ENCODE measurements at places on chromosomes 16 and 17. TPM values are rescaled to one million over a fixed set of nuclear protein-coding genes. Genes with fewer than 3 reads are reported as not detected.

GJD3 gene
- total RNA-seq, result not detected

UTS2R gene
- 7.2 TPM for total RNA-seq

TSPAN10 gene
- total RNA-seq, result not detected

GNG13 gene
- total RNA-seq, result not detected

CACNG1 gene
- not detected for total RNA-seq

SNAI3 gene
- total RNA-seq, result not detected

FNDC8 gene
- total RNA-seq, result not detected

CDRT4 gene
- 13.1 TPM for total RNA-seq

CFAP119 gene
- total RNA-seq, result 10.9 TPM

TAT gene
- not detected for total RNA-seq

XAF1 gene
- not detected for total RNA-seq

CMTM1 gene
- 5.0 TPM for total RNA-seq

GNAO1 gene
- 250 TPM for total RNA-seq

GRCh38 chr17:65441053-65441605 lies 120.3 kb downstream of the AXIN2 start:
- DNase-seq, result no peak

- DNase-seq, result no peak
Measured at GRCh38 chr17:34993031-34993430, 12.7 kb downstream of the LIG3 start.

DNA sequence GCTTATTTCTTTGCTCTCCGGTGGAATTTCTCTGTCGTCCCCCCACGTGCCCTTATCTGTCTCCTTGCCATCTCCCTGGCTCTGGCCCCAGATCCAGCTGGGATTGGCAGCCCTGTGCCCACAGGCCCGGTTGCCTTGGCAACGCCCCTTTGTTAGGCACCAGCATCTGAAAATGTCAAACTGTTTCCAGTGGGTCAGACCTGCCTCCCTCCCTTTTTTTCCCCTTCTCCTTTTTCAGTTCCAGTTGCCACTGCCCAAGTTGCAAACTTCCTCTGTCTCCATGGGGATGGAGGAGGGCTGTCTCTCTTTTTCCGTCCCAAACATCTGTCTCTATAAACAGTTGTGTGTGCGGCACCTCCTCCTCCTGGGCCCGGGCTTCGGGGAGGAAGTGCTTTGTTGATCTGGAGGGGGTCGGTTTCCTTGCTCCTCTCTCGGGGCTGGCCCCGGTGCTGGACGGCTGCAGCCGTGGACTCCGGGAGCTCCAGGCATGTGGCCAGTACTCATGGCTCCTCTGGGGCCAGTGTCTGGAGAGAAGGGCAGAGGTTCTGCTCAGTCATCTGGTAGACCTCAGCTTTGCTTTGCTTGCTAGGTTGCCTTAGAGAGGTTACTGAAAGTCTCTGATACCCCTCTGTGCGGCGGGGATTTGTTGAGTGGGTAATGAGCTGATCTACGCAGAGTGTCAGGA lies 35.3 kb downstream of the SOCS3 start:
- no peak for DNase-seq

GRCh38 chr16:56776562-56776961 lies 46.6 kb downstream of the NUP93 start:
- DNase-seq, result no peak

GRCh38 chr17:27407916-27408864 lies 48.1 kb upstream of the KSR1 start:
- DNase-seq, result no peak

GRCh38 chr17:44121997-44122815 lies 1.2 kb downstream of the HDAC5 start:
- no peak for DNase-seq

DNA sequence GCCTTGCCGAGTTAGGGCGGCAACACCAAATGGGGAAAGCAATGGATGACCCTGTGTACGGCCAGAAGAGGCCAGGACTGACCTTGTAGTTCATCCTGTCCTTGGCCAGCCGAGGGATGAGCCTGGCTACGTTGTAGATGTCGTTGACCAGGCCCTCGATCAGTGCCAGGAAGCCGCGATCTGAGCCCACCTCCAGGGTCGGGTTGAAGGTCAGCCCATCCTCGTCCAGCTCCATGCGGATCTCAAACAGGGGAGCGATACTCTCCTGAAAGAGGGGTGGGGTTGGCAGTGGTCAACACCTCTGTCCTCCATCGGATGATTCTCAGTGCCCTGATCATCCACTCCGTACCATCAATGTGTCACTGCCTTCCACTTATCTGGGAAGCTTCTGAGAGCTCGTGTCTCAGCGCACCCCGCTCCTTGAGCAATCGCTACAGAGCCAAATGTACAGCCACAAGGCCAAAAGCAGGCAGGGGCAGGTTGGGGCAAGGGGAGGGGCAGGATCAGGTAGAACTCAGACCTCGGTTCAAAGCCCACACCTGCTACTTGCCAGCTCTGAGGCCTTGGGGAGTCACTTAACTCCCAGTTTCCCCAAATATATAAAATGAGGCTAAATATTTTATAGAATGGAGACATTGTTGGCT lies 39.9 kb downstream of the DNAH17 start:
- DNase-seq, result no peak

- DNase-seq, result peak; percentile 34
Measured at GRCh38 chr17:1865252-1866037, 35.6 kb downstream of the RPA1 start.

- no peak for DNase-seq
Measured at GRCh38 chr17:64216338-64217248, 46.5 kb downstream of the TEX2 start.

DNA sequence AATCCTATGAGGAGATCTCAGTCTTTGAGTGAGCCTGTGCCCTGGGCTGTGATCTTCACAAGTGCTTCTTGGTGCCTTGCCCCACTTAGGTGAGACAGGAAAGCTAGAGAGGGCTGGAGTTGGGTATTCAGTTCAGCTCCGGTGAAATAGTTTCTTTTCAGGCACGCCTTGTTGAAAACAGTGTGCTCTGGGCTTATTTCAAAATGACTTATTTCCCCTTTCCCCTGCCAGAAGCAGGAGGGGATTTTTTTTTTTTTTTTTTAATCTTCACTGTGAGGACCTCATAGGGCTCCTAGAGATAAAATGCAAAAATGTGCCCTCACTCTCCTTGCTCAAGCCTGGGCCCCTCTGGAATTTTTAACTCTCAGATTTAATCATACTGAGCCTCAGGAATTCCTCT lies 27.2 kb downstream of the MOSMO start:
- DNase-seq, result no peak

GRCh38 chr16:13950821-13951547 lies 31.0 kb downstream of the ERCC4 start:
- DNase-seq, result no peak

DNA sequence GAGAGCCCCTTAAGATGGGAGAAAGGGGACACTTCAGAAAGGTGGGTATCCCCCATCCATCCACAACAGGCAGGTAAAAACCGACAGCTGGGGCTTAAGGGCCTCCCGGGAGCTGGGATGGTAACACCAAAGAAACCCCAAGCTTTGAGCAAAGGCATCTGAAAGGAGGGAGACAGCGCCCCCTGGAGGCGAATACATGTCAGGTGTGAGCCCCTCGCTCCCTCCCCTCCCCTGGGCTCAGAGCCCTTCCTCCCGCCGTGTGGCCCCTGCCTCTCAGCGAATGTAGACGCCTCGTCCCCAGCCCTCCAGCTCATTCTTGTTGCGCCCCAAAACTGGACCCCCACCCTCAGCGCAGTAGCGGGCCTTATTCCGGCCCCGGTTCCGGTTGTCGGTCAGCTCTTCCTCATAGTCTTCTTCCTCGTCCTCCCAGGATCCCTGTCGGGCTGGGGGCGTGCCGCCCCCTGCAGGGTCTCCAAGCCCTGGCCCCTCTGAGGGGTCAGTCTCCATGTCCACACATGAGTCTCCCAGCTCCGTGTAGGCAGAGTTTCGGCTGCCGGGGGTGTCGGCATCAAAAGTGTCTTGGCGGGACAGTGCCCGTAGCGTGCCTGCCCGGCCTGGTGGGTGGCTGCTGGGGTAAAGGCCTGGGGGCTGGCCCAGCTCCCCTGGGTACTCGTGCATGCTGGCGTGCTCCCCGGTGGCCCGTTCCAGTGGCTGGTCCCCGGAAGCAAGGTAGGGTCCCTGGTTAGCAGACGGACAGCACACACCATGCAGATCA lies 9.1 kb upstream of the ARL5C start:
- DNase-seq, result peak; percentile 83

- peak; percentile 4 for DNase-seq
Measured at GRCh38 chr17:63988127-63988478, 10.0 kb upstream of the PRR29 start.

DNA sequence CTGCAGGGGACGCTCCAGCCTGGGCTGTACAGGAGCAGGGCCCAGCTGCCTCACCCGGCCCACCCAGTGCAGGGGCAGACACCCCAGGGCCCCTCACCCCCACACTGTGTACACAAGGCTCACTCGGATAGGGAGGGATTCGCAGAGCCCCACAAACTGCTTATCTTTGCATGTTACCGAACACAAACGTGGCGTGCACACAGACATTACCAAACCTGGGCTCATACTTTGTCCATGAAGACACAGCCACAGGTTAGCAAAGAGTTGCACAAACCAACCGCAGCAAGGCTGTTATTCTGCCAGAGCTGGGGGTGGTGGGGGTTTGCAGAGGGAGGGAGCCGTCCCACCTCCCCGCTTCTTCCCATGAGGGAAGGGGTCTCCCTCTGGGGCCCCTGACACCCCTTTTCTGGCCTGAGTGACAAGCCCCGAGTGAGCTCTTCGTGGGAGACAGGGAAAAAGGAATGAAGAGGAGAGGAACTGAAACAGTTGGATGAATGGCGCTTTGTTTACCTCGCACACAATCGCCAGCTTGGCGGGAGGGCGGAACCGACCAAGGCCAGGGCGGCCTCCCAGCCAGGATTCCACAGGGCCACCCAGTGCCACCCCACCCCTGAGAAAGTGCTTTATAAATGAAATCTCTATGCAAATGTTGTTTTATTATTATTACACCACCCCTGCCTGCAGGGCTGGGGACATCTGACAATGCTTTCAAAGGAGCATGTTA lies 434 bp upstream of the CPSF4L start:
- no peak for DNase-seq

GRCh38 chr17:9811537-9811936 lies 10.3 kb downstream of the GSG1L2 start:
- DNase-seq, result no peak

DNA sequence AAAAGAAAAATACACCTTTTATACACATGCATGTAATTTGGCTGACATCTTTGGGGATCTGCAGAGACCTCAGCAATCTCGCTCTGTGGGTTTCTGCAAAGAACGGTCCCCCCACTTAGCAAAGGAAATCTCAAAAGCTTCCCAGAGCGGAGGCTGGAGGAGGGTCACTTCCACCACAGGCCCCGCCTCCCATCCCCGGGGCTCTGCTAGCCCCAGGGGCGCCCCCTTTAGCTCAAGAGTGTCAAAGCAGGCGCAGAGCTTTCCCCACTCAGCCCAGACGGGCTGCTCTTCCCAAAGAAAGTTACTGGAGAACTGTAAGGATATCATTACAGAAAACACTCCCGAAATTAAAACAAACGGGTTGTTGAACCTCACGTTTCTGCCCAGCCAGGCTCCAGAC lies 11.4 kb downstream of the SLC13A5 start:
- peak; percentile 75 for DNase-seq
